Activated CD8-positive, alpha-beta memory T cell treated with anti-CD3 and anti-CD28 coated beads for 4 hours (primary cell): ENCODE measurements at places on chromosomes 4 and X.

GRCh38 chr4:21753084-21753760, 195.3 kb downstream of the KCNIP4 start:
- DNase-seq = no peak

DNA sequence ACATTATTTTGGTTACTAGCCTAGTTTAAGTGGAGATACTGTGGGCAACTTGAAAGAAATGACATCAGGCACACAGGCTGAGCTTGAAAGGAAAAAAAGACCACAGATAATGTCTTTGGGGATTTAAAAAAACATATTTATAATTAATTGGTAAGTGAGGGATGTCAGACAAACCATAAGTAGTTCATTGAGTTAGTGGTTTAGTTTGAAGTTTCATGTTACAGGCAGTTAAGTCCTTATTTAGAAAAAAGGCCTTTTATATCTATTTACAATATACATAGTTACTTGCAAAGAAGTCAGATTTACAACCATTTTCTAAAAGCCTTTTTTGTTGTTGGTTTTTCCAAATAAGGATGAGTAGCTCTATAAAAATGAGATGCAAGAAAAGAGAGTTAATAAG, 89.2 kb downstream of the CDS1 start:
- no peak for DNase-seq

GRCh38 chrX:72468607-72469006, 104.0 kb downstream of the HDAC8 start:
- no peak for DNase-seq

DNA sequence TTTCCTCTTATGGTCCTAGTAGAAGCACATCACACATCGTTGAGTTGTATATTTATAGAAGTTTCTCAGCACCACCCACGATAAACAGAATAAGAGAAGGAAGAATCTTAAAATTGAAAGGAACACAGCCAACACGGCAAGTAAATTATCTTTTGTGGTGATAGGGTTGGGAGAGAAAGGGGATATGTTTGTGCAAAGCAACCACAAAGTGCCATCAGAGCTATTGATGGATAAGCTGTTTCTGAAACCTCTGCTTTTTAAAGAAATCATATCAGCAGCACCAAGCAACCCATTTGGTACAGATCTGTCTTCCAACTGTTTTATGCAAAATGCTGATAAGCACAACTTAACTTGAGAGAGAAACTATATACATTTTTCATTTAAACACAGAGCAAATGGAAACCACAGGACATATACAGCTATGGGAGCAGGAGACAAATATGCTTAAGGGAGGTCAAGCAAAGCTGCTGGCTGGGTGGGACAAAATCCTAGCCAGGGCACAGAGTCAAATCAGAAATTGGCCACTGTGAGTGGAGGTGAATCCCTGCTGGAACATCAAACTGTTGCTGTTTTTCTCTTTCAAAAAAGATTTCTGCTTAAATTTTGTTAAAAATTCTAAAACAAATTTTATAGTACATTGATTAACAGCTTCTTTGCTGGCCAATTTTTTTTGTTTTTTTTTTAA, 194.0 kb upstream of the HHIP start:
- DNase-seq = no peak

GRCh38 chr4:153522802-153523094, 56.6 kb downstream of the TMEM131L start:
- DNase-seq = no peak

DNA sequence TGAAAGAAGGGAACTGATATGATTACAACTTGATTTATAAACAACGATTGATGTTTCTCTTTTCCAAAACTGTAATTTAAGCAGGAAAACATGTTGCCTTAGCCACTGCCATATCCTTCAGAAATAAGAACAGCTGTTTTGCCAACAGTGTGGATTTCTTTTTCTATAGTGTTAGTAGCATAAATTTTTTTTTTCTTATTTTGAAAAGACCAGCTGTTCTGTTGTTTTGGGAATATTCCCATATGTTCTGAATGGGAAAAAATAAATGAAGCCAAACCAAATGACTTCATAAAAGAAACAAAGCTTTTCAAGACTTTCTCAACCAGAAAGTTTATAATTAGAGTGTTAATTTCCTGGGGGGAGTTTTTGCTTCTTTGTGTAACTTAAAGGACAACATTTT, 83.9 kb upstream of the ARHGAP24 start:
- DNase-seq = no peak

GRCh38 chr4:77777135-77777807, 41.9 kb downstream of the CNOT6L start:
- DNase-seq = no peak

DNA sequence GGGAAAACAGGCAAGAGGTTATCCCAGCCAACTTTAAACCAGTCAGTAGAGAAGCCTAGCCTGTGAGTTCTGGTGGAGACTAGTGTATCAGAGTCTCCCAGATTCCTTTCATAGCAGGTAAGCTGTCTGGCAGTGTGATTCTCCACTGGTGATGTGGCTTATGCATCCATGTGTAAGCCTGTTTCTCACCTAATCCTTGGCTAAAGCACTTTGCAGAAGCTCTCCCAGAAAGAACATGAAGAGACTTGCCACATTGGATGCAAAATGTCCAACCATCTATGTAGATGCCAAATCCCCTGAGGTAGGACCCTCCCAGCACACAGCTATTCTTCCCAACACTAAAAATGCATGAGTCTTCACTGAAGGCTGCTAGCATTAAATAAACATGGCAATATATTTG, 111.7 kb downstream of the CHRNA9 start:
- DNase-seq = no peak

DNA sequence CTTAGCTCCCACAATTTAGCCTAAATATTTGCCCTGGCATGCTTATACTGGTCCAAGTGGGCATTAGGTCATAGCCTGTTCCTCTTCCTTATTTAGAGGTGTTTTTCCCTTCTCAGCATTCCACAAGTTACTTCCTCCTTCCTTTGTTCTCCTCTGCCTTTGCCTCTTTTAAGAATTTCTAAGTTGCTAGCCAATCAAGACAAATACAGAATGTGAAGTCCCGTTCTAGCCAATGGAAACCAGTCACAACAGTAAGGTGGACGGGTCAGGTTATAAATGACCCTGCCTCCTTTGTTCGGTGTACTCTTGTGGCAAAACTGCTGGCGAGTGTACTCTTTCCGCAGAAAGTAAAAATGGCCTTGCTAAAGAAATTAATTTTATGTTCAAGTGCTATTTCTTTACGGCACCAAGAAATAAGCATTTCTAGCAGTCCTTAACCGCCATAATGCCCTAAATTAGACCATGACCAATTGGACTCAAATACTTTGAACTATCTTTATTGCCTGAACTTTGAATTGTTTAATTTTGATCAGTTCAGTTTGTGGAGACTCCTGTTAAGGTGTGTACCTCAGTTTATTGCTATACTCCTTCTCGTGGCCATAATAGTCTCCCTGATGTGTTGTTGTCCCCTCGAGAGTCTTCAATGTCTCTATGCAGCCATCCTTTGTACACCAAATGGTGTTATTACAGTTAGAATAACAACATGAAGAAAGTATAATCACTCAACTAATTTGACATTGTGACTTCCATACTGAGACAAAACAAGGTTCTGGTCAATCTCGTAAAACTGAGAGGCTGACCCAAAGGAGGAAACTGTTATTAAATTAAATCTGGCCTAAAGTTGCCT, 1.6 kb upstream of the HADH start:
- no peak for DNase-seq

DNA sequence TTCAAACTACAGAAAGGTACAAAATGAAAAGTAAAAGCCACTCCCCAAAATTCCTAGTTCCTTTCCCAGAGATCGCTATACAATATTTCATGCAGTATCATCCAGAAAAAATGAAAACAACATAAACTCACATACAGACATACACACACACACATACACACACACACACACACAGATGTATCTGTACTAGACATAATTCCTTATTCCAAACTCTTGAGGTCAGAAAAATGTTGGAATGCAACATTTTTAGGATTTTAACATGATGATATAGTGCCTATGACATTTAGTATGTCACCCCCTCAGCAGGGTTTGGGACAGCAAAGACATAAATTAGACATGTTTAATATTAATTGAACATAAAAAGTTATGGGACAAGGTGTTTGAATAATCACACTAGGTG, 73.4 kb upstream of the LHFPL1 start:
- DNase-seq = no peak

DNA sequence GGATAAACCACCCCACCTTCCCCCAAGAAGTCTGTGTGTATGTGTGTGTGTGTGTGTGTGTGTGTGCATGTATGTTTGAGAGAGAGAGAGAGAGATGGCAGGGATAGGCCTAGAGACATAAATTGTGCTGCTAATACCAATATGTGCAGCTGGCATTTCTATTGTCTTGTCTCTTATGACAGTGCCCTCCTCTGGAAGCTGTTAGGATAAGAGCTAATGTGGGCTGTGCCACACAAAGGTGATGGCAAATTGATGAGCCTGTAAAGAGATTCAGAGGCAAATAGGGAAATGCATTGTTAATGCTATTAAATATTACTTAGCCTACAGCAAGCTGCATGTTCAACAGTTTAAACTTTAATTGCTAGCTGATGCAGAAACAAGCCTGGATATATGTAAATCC, 332.0 kb downstream of the NKX6-1 start:
- DNase-seq = no peak

GRCh38 chr4:128711361-128711760, 98.1 kb upstream of the JADE1 start:
- DNase-seq = no peak

- DNase-seq = no peak
These were observed 8.0 kb upstream of the CCDC110 start for GRCh38 chr4:185479507-185479971.

- DNase-seq = no peak
These were observed 54.8 kb downstream of the CASP6 start for GRCh38 chr4:109648266-109648996.

- DNase-seq = no peak
These were observed 12.2 kb downstream of the SH3BP2 start for GRCh38 chr4:2804973-2805501.

- DNase-seq = no peak
These were observed 61.7 kb downstream of the MAML3 start for GRCh38 chr4:140092094-140092851.

DNA sequence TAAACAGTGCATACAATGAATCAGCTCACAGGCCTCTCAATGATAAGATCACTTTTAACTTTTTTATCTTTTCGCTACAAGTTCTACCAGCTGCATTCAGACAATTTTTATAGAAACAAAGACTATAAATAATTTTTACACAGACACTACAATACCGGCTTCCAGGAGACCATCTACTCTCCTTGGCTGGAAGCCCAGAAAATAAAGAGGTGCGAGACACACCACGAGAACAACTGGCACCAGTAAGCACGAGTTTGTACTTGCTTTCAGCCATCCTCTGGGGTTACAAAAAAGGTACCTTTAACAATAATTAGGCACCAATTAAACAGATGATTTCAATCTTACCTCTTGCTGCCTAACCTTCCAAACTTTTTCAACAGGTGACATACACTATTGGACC, 11.2 kb upstream of the PRDX4 start:
- DNase-seq = no peak

GRCh38 chr4:98522636-98523395, 135.6 kb downstream of the TSPAN5 start:
- DNase-seq = no peak

- no peak for DNase-seq
These were observed 72.5 kb downstream of the C4orf46 start for GRCh38 chr4:158599150-158599549.

DNA sequence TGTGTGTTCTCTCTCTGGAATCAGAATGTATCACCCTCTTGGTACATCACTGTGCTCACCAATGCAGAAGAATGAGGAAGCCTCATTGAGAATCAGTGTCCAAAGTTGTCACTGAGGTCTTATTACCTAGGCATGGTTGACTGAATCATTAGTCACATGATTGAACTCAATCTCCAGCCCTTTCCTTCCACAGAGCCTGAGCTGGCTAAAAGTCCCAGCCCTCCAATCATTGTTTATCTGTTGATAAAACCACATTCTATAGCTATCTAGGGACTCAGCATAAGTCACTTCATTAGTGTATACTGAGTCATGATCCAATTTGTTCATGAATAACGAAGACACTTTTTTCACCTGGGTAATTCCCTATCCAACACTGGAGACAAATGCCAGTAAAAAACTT, 396.8 kb downstream of the TRAM1L1 start:
- no peak for DNase-seq

DNA sequence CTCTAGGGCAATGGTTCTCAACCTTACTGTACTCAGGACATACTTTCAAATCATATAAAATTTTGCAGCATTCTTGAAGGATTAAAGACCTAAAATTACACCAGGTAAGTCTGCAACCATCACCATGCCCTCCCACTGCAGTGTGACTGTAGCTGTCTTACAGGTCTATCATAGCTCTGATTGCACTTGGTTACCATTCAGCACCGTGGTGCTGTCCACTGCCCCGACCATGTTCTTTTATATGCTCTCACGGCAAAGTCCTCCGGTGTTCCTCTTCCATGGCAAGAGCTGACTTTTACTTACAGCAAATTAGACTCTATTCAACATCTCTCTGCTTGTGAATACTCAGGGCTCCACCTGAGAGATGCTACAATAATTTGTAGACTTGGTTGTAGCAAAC, 11.5 kb downstream of the CRMP1 start:
- no peak for DNase-seq

DNA sequence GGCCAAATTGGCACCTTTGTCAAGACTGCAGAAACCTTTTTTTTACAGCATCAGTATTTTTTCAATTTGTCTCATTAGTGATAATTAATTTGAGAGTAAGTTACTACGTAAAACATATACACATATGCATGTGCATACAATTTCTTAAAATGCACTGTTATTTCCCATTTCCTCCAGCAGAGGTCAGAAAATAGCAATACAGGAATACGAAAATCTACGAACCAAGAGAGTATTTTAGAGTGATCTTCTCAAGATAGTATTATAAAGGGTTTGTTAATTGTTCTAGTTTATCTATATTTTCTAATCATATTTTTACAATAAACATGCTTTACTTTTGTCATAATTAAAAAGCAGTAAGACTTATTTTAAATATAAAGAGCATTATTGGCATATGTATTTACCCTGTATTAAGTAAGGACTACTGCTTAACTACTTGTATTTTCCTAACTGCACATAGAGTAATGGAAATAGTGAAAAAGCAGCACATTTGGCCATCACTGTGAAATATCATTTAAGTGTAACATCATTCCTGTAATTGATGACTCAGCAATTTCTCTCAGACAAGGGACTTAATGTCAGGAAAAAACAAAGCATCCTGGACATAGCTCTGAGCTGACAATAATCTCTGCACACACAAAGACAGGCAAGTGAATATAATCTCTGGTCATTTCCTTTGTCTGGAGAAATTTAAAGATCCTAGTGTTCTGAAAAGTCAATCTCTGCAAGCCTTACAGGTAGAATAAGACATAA, 45.6 kb downstream of the MAOB start:
- no peak for DNase-seq

GRCh38 chr4:23212558-23212957, 519.8 kb downstream of the GBA3 start:
- no peak for DNase-seq

DNA sequence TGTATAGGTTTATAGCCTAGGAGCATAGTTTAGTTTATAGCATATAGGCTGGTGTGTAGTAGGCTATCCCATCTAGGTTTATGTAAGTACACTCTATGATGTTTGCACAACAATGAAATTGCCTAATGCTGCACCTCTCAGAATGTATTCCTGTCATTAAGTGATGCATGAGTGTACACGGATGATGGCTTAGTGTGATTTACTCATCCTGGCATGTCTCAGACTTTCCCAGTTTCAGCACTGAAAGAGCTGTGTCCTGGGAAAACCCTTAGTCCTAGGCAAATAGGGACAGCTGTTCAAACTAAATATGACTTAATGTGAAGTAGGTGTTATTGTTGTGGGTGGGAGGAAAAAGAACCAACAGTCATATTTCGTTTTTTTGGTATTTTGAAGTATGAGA, 264.9 kb upstream of the MAGEB18 start:
- DNase-seq = no peak

GRCh38 chr4:156686120-156686519, 285.5 kb downstream of the PDGFC start:
- no peak for DNase-seq
